Fibroblast of villous mesenchyme (primary cell): ENCODE measurements at places on chromosomes 3 and 15. TPM values are rescaled to one million over a fixed set of nuclear protein-coding genes. Genes with fewer than 3 reads are reported as not detected.

Gene RAB7A
- 67.3 and 85.5 TPM in 2 replicates for total RNA-seq

Gene RBM15B
- 31.1 and 38.0 TPM in 2 replicates for total RNA-seq

DNA sequence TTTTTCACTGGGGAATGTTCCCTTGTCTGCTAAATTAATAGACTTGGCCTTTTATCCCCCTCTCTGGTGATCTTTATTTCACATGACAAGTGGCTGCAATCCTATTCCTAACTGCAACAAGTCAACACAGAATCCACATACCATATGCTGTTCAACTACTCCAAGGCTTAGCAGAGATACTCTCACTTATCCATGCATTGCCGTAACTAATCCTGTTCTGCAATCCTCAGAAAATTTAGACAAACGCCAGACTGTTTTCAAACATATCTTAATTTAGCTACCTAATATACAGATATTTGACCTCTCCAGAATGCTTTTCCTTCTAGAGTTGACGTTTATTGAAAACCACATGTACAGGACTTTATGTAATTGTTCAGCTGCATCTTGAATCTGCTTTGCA, 37.9 kb downstream of the EID1 start:
- peak; percentile 41 for DNase-seq

DNA sequence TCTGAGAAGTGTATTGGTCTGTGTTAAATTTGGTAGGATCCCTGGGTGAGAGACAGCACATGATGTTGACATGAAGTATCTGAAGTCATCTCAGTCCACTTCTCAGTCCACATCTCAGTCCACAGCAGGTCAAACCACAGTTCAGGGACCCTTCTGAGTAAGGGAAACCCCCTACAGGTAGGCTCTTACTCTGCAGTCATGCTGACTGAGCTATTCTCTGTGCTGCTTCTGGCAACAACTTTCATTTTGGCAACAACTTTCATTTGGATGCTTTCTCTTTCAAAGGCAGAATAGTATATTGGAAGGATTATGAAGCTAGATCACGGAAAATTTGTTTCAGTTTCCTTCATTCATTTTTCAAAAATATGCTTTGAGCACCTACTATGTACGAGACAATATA, 178.2 kb upstream of the GOLIM4 start:
- DNase-seq, result no peak

- DNase-seq, result no peak
Measured at GRCh38 chr15:85534031-85534430, 153.6 kb downstream of the AKAP13 start.

DNA sequence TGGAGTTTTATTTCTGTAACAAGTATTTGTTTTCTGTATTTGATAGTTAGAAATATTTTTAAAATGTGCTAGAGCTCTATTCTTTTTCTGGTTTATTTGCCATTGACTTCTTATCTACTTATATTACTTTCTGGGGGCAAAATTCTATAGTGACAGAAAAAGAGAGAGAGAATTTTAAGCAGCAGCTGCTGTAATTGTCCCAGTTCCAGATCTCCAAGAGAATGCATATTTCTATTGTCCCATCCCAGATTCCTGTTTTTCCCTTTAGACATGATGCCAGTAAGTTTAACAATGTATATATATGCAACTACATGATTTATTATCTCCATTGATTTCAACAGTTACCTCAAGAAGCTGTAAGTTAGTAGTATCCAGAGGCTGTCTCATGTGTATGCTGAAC, 541.7 kb upstream of the ZNF385D start:
- no peak for DNase-seq

DNA sequence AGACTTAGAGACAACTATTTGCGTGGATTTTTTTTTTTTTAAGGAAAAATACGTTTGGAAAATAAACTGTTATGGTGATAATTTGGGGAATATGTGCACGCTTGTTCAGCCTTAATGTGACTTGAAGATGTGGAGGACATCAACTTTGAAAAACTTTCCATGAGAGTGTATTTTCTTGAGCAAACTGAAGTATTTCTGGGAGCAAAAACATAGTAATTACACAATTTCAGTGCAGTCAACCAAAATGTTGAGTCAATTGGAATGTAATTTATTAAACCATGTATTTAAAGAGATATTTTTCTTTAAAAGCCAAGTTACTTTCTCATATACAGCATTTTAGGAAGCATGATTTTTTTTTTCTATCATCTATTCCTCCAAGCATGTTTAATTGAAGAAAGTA, 80.3 kb upstream of the FLNB start:
- peak; percentile 57 for DNase-seq

- DNase-seq, result no peak
Measured at GRCh38 chr15:52797625-52798501, 7.7 kb upstream of the ONECUT1 start.
